ENCODE measurements at places on chromosomes 3 and 15.

DNA sequence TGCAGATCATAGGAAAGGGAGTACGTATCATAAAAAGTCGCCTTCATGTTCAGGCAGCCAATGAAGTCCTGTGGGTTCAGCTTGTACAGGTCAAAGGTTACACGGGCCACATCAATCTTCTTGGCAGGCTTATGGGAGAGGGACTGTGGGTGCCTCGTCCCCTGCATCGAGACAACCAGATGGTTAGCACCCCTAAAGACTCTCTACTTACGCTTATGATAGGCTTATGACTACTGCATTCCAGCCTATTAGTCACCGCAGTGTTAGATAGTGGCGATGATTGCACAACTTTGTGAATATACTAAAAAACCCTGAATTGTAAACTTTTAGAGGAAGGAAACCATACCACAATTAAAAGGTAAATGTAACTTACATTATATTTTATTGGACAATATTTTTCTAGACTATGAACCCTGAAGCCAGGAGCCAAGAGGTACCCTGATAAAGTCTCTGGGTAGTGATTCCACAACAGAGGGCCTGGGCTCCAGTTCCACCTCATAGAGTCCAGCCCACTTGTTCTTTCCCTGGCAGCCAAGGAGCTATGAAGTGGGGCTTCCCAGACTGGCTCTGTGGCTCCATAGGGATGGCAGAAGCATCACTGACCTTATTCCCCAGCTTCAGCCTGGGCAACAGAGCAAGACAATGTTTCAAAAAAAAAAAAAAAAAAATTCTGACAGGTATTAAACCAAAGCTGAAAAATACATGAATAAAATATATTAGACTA lies 2.5 kb upstream of the FANCD2 start:
- peaks cover 35% of the 10 kb centered on the region for H3K36me3 ChIP-seq
- DNase-seq, result no peak
- peaks cover 20% of the 10 kb centered on the region for H3K4me1 ChIP-seq
- no peaks in the 10 kb centered on the region for H3K27me3 ChIP-seq

DNA sequence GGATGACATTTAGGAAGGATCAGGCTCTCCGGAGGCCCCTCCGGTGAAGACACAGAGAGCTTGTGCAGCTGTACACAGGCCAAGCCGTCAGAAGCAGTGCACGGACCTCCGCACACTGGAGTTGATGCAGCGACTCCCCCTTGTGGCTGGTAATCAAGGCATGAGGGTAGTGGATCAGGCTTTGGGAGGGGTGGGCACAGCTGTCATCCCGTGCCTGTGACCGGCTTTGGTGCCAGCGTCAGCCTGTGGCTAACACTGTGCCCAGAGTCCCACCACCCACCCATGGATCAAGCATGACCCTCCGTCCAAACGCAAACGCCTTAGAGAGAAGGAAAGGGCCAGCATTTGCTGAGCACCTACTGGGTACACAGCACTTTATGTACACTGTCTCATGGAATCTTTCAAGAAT lies 8.2 kb upstream of the GRIP2 start:
- peaks cover 5% of the 10 kb centered on the region for H3K4me1 ChIP-seq
- DNase-seq, result no peak
- no peaks in the 10 kb centered on the region for H3K36me3 ChIP-seq
- H3K27me3 ChIP-seq, result peaks cover 82% of the 10 kb centered on the region

DNA sequence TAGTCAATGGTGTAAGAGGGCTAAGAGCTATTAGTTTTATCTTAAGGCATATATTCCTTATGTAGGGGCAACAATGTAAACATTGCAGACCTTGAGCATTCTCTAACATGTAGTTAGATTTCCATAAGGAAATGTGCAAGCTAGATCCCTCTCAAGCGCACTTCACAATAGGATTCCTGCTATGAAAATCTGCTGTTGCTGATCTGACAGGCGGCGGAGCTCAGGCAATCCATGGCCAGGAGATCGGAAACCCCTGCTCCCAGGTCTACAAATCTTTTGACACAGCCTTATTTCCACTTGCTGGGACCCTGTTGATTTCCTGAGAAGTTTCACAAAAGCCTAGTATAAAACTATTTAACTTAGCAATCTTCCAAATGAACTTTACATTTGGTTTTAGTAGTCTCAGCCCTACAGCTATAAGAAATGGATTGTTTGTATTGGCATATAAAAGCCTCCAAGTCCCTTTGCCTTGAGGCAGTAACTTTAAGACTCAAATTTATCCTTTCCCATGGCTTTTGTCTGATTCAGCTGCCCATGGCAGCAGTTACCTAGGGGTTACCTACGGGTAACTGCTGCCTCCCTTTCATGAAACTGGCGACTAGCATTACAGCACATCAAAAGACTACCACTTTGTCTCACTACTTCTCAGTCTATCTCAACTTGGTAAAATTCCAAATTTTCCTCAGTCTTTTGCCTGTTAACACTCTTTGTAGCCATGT lies 22.7 kb downstream of the TRA2B start:
- no peak for DNase-seq
- H3K4me1 ChIP-seq, result peaks cover 29% of the 10 kb centered on the region
- peak overlapping the region; percentile 15 for H3K27ac ChIP-seq

GRCh38 chr15:64883997-64884511 lies 27.6 kb upstream of the ANKDD1A start:
- H3K27me3 ChIP-seq, result no peaks in the 10 kb centered on the region
- DNase-seq, result peak; percentile 66
- H3K4me3 ChIP-seq, result peak overlapping the region; percentile 69
- peaks cover 2% of the 10 kb centered on the region for H3K36me3 ChIP-seq

- H3K27me3 ChIP-seq, result no peaks in the 10 kb centered on the region
- H3K4me1 ChIP-seq, result peaks cover 10% of the 10 kb centered on the region
- no peak for DNase-seq
- H3K27ac ChIP-seq, result peak overlapping the region; percentile 20
These were observed 69.6 kb downstream of the LMCD1 start for GRCh38 chr3:8571256-8571655.

DNA sequence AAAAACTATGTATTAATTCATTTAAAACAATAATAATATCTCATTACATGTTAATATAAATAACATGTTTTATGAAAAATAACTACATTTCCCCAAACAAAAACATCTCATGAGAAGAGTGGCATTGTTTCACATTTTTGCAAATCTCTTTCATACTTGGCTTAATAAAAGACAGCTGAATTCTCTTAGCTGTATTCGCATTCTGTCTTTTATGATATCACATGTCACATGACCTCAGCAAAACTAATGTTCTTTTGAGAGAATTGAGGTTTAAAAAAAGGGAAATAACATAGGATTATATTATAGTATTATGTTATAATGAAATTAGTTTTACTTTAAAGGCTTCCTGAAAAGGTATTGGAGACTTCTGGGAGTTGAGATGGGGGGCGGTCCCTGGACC lies 48.4 kb upstream of the SPPL2A start:
- no peaks in the 10 kb centered on the region for H3K36me3 ChIP-seq
- H3K4me1 ChIP-seq, result no peaks in the 10 kb centered on the region
- H3K27me3 ChIP-seq, result no peaks in the 10 kb centered on the region
- no peak for DNase-seq

GRCh38 chr3:131224886-131225550 lies 156.6 kb upstream of the NUDT16 start:
- no peak overlapping the region for H3K27ac ChIP-seq
- H3K4me3 ChIP-seq, result no peak overlapping the region
- DNase-seq, result no peak
- no peaks in the 10 kb centered on the region for H3K36me3 ChIP-seq
- peaks cover 6% of the 10 kb centered on the region for H3K4me1 ChIP-seq

- H3K4me3 ChIP-seq, result no peak overlapping the region
- H3K27ac ChIP-seq, result no peak overlapping the region
- DNase-seq, result no peak
- H3K4me1 ChIP-seq, result no peaks in the 10 kb centered on the region
- H3K27me3 ChIP-seq, result no peaks in the 10 kb centered on the region
- no peaks in the 10 kb centered on the region for H3K36me3 ChIP-seq
These were observed 303.9 kb upstream of the ALCAM start for GRCh38 chr3:105062853-105063252.

DNA sequence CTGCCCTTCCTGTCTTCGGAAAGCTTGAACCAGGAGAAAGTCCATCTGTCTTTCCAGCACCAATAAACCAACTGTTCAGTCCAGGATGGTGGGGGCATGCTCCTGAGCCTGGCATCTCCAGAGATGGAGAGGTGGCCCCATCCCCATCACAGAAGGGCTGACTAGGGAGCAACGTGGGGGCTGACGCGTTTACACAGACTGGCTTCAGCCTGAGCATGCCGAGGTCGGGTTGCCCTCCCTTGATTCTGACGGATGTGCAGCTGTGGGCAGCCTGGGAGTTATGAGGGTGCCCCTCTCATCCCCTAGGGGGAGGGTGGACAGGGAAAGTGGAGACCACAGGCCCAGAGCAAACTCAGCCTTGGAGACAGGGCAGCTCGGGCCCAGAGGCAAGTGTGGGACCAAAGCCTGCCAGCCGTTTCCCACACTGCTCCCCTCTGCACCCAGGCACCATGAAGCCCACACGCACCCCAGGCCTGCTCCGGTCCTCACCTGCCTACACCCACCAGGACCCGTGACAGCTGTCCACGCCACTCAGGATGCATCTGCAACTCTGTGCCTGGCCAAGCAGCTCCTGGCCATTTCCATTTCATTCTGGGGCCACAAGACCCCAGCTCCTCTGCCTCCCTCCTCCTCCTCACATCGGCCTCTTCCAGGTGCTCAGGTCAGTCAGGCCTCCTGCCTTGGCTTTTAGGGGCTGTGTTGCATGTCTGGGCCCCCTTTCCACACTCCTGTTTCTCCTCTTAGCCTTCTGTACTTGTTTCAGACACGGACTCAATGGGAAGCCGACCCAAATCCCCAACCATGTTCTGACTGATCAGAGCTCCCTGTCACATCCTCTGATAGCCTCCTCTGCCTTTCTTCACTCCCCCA lies 48.2 kb upstream of the SLC41A3 start:
- H3K27me3 ChIP-seq, result peaks cover 50% of the 10 kb centered on the region
- peaks cover 3% of the 10 kb centered on the region for H3K36me3 ChIP-seq
- peaks cover 4% of the 10 kb centered on the region for H3K4me1 ChIP-seq

GRCh38 chr3:194481525-194482195 lies 5.1 kb downstream of the ATP13A3 start:
- no peak overlapping the region for H3K4me3 ChIP-seq
- peaks cover 26% of the 10 kb centered on the region for H3K4me1 ChIP-seq
- peaks cover 17% of the 10 kb centered on the region for H3K36me3 ChIP-seq
- no peak for DNase-seq
- no peak overlapping the region for H3K27ac ChIP-seq

DNA sequence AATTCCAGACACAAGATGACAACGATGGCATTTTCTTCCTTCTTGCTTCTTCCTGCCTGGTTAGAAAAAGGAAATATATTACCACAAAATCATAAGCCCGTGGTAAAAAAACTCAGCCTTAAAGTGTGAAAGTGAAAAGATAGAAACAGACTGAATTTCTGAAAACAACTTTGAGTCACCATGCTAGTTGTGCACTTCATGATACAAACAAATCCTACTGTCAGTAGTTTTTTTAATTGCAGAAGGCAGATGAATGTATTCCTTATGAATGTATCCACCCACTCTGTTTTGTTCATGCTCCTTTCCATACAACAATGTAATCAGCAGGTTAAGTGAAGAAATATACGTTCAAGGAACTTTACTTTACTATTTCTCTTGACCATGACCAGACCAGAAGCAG lies 1144.7 kb downstream of the OTOL1 start:
- H3K27ac ChIP-seq, result no peak overlapping the region
- no peak overlapping the region for H3K4me3 ChIP-seq
- DNase-seq, result no peak
- H3K4me1 ChIP-seq, result no peaks in the 10 kb centered on the region
- H3K27me3 ChIP-seq, result no peaks in the 10 kb centered on the region
